Suppressor macrophage treated with lipopolysaccharide for 1 hour (primary cell): ENCODE measurements at places on chromosomes 7 and 10.

DNA sequence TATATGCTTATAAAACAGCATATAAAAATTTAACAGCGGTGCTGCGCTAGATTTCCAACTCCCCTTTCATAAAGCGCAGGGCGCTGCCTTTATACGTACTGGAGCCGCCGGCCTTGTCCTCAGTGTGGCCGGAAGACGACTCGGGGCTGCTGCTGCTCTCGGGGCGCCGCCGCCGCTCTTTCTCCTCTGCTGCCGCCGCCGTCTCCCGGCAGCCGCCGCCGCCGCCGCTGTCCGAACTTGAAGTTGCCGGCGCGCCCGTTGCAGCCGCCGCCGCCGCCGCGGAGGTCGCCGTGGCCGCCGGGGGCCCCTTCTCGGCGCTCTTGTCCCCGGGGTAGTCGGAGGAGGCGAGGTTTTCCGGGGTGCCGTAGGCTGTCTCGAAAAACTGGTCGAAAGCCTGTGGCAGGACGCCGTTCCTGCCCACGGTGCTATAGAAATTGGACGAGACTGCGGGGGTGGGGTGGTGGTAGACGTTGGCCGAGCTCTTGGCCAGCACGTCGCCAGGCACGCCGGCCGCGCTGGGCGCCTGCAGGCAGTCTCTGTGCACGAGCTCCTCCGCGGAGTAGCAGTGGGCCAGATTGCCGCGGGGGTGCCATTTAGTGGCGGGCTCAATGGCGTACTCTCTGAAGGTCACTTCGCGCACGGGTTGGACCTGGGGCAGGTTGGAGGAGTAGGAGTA lies 557 bp downstream of the HOXA11 start:
- peak; percentile 52 for DNase-seq

GRCh38 chr10:76922666-76923065 lies 714.9 kb downstream of the KCNMA1 start:
- no peak for DNase-seq

GRCh38 chr7:47310020-47310419 lies 271.9 kb downstream of the TNS3 start:
- DNase-seq, result no peak

- no peak for DNase-seq
Measured at GRCh38 chr7:106017657-106018056, 54.6 kb downstream of the CDHR3 start.

DNA sequence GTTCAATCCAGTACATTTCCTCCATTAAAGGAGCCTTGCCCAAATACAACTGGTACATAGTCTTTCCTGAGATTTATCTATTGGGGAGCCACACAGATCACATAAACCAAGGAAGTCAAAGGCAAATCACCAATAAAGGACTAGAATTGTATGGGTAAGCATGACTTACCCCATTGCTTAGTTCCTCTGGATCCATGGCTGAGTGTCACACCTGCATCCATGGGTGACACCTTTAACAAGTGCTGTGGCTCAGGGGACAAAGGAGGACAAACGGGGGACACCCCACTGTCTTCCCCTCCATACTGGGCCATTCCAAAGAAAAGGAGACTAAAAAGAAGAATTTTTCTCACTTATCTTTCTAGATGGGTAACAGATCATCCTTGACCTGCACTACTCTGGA lies 30.4 kb downstream of the ZNF92 start:
- no peak for DNase-seq

GRCh38 chr10:6400821-6401465 lies 179.1 kb downstream of the PRKCQ start:
- DNase-seq, result peak; percentile 66

DNA sequence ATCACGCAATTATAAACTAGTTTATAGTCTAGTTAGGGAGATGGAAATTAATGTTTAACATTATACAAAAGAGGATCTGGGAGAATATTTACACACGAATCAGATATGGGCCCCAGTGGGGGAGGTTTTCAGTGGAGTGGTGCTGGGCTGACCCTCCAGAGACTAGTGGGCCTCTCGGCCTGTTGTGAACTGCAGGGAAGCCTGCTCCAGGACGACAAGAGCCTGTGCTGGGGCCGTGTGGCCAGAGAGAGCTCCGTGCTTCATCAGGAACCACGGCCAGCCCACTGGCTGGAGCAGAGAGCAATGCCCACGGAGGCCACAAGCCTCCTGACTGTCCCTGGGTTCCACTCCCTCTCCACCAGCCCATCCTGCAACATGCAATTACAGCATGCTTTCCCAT lies 11.3 kb upstream of the ESYT2 start:
- DNase-seq, result no peak

- no peak for DNase-seq
Measured at GRCh38 chr10:90179696-90180407, 478.5 kb downstream of the KIF20B start.

GRCh38 chr10:28180654-28181053 lies 122.2 kb downstream of the MPP7 start:
- peak; percentile 21 for DNase-seq

GRCh38 chr7:107528461-107528860 lies 35.3 kb downstream of the COG5 start:
- DNase-seq, result no peak

DNA sequence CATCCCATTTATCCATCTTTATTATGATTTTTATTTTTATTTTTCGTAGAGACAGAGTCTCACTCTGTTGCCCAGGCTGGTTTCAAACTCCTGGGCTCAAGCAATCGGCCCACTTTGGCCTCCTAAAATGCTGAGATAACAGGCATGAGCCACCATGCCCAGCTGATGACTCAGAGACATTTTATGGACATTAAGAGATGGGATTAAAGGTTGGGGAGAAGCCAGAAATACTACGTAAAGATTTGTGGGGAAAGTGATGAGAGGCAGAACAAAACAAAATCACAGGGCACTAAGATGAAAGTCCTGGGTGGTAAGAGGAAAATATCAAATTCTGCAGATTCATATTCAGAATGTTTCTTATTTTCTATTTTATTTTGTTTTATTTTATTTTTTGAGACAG lies 7.6 kb downstream of the WNT8B start:
- no peak for DNase-seq

GRCh38 chr7:156612930-156613329 lies 27.6 kb upstream of the RNF32 start:
- DNase-seq, result no peak

DNA sequence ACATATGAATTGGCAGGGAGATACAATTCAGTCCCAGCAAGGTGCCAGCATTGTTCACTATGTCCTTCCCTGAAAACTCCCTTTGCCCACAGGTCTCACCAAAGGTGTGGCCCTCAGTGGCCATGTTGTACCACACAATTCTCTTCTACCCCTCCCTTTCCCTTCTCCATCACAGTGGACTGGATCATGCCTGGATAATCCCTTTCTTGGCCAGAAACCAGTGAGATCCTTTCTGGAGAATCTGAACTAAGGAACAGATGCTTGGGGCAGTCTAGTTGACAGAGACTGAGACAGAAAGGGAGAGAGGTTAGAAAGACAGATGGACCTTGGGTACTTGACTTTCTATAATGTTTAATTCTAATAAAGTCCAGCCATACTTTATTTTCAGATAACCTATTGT lies 9.5 kb downstream of the NMT2 start:
- DNase-seq, result no peak

DNA sequence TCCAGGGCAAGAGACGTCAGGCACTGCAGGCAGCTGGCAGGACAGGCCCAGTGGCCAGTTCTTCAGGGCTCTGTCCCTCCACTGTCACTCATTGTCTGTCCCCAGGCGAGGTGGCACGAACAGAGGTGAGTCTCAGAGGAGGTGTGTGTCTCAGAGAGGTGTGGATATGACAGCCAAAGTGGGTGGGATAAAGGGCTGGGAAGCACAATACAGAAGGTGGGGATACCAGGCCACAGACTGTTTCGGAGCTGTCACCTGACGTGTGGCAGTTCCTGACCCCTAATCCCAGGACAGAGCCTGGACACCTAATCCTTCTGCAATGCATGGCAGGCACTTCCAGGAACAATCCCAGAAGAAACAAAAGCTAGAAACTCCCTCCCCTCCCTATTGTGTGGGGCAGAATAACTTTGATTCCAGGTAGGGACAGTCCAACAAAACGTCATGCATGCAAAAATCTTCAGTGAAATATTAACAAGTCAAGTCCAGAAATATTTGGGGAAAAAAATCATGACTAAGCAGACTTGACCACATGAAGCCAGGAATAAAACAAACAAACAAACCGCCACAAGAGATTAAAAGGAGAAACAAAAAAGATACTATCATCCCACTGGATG lies 11.6 kb downstream of the KLRG2 start:
- no peak for DNase-seq

- no peak for DNase-seq
Measured at GRCh38 chr7:117364339-117365080, 41.7 kb upstream of the WNT2 start.

DNA sequence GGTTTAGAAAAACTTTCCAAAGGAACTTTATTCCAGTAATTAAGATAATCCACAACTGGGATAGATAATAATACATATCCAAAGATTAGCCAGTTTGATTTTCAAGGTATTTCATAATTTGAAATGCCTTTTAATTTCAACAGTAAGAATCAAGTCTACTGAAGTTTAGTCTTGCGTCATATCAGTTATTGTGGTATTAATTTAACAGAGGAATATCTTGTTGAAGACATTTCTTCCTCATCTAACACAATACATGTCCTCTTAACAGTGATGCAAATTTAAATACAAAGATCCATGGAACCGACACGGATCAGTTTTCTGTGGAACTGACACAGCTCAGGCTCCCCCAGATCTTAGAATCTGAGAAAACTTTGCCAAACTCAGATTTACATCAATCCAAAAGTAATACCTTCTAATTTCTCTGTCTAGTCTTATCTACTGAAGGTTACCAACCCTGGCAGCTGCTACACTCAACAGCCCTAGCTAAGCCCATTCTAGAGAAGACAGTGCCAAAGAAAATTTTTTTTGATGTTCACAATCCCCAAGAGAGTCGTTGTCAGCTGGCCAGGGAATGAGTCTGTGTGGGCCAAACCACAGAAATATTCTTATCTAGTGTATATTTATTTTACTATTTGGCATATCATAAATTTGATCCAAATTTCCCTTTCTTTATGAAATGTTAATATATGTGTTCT lies 365.2 kb upstream of the MEOX2 start:
- no peak for DNase-seq

GRCh38 chr10:104824380-104825006 lies 183.4 kb downstream of the SORCS3 start:
- peak; percentile 11 for DNase-seq

DNA sequence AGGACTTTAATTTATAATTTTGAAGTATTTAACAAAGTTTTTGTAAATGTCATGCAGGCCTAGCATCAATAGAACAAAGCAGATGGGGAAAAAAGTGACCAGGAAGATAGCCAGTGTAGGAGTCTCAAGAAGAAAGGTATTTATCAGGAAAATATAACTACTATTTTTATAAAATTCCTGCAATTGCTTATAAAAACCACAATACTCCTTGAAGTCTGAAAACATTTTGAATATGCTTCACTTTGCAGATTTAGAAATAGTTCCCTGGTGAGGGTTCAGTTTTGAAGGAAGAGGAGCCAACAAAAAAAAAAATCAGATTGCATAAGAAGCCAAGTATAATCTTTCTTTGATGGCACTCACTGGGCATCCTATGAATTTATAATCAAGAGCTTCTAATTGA lies 34.1 kb downstream of the MTERF1 start:
- DNase-seq, result no peak

DNA sequence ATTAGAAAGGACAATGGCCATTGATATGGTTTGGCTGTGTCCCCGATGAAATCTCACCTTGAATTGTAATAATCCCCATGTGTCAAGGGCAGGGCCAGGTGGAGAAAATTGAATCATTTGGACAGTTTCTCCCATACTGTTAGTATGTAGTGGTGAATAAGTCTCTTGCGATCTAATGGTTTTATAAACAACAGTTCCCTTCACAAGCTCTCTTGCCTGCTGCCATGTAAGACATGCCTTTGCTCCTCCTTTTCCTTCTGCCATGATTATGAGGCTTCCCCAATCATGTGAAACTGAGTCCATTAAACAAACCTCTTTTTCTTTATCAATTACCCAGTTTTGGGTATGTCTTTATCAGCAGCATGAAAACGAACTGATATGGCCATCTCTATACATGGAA lies 302.7 kb downstream of the SFMBT2 start:
- DNase-seq, result no peak

- no peak for DNase-seq
Measured at GRCh38 chr10:65950075-65950474, 975.8 kb upstream of the LRRTM3 start.

GRCh38 chr10:31146491-31147209 lies 115.0 kb upstream of the ZNF438 start:
- DNase-seq, result peak; percentile 52

DNA sequence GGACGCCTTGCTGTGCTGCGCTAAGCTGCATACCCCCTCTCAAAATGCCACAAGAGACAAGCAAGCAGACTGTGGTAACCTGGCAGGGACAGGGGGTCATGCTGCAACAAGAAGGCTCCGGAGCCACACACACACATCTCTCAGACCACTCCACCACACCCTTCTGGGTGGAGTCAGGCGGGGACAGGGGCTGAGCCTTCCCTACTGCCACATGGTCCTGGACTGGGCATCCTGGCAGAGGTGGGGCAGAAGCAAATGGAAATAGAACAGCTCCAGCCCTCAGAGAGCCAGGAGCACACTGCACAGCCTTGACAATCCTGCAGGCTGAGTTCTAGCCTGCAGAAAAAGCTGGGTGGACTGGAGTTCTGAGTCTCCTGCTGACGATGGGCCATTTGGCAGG lies 28.4 kb upstream of the NPFFR1 start:
- DNase-seq, result no peak

- peak; percentile 76 for DNase-seq
Measured at GRCh38 chr10:128254476-128254875, 128.3 kb upstream of the MKI67 start.

- DNase-seq, result no peak
Measured at GRCh38 chr7:102456327-102456726, 8.3 kb downstream of the ALKBH4 start.

- no peak for DNase-seq
Measured at GRCh38 chr7:74403521-74404387, 50.0 kb upstream of the GTF2IRD1 start.

GRCh38 chr10:117570880-117571279 lies 28.3 kb downstream of the EMX2 start:
- no peak for DNase-seq

DNA sequence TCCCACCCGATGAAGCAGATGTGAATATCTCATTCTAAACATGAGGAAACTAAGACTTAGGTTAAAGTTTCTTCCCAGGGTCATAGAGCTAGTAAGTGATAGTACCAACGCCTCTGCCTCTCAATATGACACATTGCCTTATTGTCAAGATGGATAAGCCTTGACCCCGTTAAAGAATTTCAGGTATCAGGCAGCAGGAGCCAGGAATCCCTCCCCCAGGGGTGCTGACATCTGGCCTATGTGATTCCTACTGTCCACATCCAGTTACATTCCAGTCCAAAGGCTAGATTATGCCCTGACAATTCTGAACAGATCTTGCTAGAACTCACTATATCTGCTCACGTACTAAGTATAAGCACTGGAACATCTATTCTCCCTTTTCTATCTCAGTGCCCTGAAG lies 58.0 kb upstream of the ASAH2 start:
- no peak for DNase-seq

DNA sequence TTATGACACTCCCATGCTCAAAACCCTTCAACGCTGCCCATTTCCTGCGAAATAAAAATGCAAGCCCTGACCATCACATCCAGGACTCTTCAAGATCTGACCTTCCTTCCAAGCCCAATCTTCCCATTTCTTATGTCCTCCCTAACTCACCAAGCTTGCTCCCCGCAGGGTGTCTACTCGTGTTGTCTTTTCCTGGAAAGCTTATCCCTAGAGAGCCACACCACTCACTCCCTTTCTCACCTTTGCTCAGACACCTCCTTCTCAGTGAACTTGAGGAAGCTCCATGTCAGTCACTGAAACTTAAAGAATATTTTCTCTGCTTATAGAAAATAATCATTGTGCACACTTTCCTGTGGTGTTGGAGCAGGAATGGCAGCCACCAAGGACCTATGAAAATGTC lies 54.4 kb upstream of the CACNB2 start:
- no peak for DNase-seq
